A549 (cell line): ENCODE measurements at places on chromosomes 7 and 10.

DNA sequence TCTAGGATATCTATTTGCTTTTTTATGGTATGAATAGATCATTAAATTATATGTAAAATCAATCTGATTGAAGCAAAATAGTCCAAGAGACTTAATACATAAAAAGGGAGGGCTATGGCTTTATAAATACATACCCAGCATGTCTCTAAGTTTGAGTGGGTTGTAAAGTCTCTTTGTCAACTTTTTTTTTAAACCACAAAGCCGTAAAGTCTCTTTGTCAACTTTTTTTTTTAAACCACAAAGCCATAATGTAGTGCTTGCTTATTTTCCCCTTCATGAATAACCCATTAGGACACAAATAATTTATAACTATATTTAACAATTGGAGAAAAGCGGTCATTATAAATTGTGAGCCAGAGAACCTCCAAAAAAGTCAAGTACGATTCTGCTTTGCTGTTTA lies 5.7 kb downstream of the HECTD2 start:
- no peak for DNase-seq

- no peak for DNase-seq
Observed at GRCh38 chr10:60878224-60878623, 65.8 kb downstream of the RHOBTB1 start.

DNA sequence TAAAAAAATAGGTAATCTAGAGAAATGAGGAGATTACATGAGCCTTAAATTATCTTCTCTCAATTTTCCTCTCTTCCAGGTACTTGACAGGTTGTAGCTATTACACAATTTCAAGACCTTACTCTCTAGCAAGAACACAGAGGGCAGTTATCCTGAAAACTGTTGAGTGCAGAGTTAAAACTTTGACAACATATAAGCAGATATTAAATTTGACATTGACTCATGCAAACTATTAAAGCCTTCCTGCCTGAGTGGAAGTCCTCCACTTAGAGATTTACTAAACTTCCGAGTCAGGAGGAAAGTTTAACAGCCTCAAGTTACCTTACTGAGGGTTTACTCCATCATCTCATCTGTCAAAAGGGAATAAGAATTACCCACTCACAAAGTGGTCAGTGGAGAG lies 73.5 kb upstream of the ARID5B start:
- no peak for DNase-seq

DNA sequence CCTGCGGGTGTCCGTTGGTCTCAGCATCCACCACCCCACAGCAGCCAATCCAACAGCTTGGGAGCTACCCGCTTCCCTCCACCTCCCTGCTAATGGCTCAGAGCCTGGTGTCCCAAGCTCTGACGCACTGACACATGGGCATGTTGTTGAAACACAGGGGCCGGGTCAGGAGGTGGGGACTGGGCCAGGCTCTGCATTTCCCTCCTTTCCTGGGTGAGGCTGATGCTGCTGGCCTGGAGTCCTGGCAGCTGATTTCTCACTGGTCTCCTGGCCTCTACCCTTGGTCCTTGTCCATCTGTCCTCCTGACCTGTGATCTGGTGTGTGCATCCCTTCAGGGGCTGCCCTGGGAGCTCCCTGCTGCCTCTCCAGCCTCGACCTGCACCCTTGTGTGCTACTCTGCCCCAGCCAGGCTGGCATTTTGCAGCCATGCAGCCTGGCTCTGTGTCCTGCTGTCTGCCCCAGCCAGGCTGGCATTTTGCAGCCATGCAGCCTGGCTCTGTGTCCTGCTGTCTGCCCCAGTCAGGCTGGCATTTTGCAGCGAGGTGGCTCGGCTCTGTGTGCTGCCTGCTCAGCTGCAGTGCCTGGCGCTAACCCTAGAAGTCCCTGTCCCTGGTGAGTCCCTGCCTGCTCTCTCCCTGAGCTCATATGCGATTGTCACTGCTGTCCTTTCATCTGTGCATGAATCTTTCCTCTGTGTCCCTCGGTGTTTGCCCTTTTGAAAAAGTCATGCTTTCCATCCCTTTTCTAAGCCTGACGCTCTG lies 14.0 kb downstream of the AMZ1 start:
- no peak for DNase-seq

DNA sequence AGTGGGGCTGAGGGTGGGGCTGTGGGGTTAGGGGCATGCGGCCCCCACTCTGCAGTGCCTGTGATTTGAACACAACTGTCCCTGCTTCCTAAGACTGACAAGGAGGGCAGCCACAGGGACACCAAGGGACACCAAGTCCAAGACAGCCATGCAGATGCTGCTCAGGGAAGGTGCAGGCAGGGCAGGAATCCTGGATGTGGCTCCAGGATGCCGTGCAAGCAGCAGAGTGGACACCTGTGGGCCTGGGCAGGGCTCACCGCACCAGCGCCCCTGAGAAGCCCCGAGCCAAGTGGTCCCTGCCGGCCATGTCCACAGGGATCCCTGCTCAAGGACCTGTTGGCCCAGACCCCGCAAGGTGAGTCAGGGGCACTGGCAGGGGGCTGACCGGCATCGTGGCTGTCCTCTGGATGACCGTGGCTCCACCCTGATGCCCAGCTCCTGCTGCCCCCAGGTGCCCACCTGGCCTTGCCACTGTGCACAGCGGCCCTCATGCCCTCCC lies 58.5 kb downstream of the STK32C start:
- no peak for DNase-seq
